ENCODE measurements at places on chromosomes 5 and 9. TPM values are rescaled to one million over a fixed set of nuclear protein-coding genes. Genes with fewer than 3 reads are reported as not detected.

The TNFSF15 gene
- 0.03 TPM for total RNA-seq

The ANXA2R gene
- 28.3 TPM for total RNA-seq

The IRX4 gene
- total RNA-seq, result not detected

The SPINK7 gene
- total RNA-seq, result not detected

The RASGEF1C gene
- total RNA-seq, result not detected

DNA sequence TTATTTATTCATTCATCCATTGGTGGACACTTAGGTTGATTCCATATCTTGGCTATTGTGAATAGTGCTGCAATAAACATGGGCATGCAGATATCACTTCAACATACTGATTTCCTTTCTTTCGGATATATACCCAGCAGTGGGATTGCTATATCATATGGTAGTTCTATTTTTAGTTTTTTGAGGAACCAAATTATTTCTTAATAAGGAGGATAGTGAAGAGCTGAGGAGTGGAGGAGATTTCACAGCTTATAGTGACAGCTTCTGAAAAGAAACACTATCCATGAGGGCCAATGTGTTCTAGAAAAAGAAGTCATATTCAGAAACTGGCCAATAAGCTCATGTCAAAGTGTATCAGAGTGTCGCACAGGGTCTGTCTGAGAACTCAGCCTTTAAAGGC lies 183.3 kb downstream of the SEC61B start:
- DNase-seq, result no peak

DNA sequence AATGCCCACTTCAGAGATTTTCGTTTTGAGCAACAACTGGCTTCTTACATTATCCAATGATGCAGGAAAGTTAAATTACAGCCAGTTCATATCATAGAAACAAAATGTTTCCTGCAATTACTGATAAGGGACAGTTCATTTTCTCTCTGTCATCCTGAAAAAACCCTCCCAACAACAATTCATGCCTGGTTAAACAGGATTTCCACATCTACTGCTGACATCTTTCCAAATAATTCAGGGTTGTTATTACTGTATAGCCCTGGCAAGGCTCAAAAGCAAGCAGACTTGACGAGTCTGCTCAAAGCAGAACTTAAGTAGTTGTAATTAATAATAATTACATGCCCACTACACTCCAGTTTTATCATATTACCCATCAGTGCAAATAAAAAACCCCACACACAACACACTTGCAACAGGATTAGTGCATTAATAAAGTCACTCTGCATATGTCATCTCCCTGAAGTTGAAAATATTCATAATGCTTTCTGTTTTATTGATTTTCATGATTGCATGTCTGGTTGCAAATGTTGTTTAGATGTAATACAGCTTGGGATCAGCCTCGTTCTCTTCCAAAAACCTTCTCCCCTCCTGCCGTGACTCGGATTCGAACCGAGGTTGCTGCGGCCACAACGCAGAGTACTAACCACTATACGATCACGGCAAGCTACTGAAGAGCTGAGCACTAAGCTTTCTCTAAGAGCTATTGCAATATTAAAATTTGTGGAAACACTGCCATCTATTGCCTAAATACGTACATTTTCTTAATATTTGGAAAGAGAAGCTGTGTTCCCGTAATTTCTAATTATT lies 119.6 kb upstream of the NFIB start:
- no peak for DNase-seq

DNA sequence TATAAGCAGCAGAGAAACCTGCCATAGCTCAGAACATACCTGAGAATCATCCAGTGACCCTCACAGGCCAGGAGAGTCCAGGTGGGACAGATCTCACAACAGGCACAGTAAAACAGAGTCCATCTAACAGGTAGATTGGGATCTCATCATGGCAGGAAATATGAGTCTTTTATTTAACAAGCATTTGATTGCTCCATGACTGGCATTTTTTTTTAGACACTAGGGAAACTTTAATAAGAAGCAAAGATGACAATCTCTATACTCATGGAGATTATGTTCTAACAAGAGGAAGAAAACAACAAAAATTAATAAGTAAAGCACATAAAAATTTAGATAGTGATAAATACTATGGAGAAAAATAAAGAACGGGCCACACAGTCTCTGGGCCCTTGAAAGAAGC lies 12.5 kb upstream of the PUM3 start:
- DNase-seq, result no peak

DNA sequence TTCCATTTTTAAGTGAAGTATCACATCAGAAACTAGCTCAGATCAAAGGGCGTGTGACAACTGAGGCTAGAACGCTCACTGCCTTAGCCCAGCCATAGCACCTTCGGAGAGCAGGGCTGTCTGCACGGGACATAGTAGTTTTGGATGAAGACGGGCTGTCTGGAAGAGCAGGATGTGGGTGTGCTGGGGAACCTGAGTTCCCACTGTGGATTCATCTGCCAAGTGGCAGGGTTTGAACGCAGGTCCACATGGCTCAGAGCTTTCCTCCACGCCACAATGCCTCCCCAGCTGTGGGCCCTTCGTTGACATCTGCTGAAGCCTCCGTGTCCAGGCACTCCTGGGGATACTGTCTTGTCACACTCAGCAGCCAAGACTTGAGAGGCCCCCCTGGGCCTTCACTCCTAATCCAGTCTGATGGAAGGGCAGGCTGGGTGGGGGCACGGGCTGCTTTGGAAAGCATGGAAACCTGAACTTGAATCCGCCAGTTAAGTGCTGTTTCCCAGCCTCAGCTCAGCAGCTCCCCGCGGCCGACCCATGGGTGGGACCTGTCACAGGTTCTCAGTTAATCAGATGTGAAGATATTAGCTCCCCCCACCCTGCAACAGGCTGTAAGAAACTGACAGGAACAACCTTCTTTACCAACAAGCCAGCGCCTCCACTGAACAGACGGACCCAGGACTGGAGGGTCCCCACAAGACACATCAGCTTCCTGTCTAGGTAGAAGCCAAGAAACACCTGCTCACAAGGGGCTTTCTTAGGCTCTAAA lies 228.1 kb downstream of the FANCC start:
- no peak for DNase-seq

DNA sequence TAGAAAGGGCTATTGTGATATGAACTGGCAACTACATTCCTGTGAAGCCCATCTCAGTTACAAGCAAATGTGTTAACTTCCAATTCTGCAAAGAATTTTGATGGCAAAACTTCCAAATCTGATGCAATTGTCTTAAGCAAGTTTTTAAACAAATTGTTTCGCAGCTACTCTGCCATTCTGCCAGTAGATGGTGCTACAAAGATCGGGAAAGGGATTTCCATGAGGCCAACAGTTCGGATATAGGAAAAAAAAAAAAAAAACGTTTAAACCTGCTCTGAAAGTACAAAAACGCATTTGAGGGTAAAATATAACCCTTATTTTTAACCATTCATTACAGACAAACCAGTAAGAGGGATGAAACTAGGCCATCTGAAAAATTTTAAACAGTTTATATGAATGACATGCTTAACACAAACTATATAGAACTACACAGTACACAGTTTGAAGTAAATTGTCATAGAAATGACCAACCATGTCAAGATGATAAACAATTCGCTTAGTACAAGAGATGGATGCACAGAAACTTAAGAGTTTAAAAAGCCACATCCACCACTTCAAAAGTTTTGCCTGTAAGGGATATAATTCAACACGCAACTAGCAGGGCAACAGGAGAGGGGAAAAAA lies 2.2 kb downstream of the HNRNPA0 start:
- DNase-seq, result no peak

- DNase-seq, result no peak
Measured at GRCh38 chr9:7315116-7315515, 484.5 kb downstream of the DMAC1 start.

GRCh38 chr5:84057211-84057610 lies 327.5 kb downstream of the EDIL3 start:
- DNase-seq, result no peak

DNA sequence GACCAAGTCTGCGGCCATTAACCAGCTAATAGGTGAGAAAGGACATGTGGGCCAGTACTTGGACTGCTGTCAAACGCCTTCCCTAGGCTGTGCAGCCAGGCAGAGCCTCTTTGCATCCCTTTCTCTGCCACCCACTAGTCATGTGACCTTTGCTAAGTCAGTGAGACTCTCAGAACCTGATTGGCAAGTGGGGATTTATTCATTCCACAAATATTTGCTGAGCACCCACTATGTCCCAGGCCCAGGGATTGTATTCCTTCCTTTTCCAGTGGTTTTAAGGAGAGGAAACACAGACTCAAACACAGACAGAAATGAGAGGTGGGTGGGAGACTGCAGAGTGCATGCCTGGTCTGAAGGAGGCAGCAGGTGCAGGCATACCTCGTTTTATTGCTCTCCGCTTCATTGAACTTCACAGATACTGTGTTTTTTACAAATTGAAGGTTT lies 71.6 kb upstream of the GALNT10 start:
- DNase-seq, result no peak

DNA sequence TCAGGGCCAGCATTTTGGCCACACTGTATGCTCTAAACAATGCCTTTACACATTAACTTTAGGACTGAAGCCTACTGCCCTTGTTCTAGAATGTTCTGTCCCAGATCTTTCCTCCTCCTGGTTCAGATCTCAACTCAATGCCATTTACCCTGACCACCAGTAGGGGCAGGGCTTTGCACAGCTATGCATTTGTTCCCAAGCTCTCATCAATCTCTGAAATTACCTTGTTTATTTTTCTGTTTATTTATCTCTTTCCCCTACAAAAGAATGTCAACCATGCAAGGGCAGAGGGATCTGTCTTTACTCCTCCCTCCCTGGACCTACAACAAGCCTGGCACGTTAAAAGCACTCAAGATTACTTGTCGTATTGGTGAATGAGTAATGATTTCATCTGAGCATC lies 612.9 kb downstream of the BNC2 start:
- DNase-seq, result no peak

DNA sequence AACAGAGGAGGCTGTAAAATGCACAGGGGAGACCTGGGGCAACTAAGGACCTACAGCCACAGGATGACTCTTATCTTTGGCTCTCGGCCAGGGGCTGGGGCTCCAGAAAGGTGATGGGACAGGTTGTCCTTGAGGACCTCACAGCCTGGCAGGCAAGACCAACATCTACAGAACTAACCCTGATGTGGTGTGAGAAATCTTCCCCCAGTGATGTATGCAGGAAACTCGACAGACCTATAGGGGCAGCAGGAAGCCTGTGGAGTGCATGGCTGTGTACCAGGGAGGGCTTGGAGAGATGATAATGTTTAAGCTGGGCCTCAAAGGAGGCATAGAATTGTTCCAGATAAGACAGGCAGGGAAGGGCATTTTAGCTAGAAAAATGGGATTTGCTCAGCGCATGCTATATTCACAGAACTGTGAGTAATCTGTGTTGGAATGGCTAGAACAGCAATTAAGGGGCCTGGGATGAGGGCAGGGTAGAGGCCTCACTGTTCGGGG lies 68.5 kb upstream of the SLC25A51 start:
- DNase-seq, result no peak

Data from activated CD4-positive, alpha-beta memory T cell treated with anti-CD3 and anti-CD28 coated beads, Interleukin-2, amount 10 ng/mL, durations not matched to agents 7 days and 5 days (primary cell).